ENCODE measurements at places on chromosomes 16 and 17. TPM values are rescaled to one million over a fixed set of nuclear protein-coding genes. Genes with fewer than 3 reads are reported as not detected.

- no peak overlapping the region for H3K4me3 ChIP-seq
- H3K27me3 ChIP-seq: no peaks in the 10 kb centered on the region
- H3K27ac ChIP-seq: no peak overlapping the region
- H3K4me1 ChIP-seq: peaks cover 6% of the 10 kb centered on the region
- no peak for DNase-seq
Measured at GRCh38 chr16:54952195-54952594, 21.5 kb downstream of the IRX5 start.

- no peaks in the 10 kb centered on the region for H3K27me3 ChIP-seq
- H3K36me3 ChIP-seq: peaks cover 33% of the 10 kb centered on the region
- no peak overlapping the region for H3K4me3 ChIP-seq
- DNase-seq: peak; percentile 72
- H3K27ac ChIP-seq: no peak overlapping the region
Measured at GRCh38 chr16:19583665-19584300, 28.3 kb downstream of the VPS35L start.

- DNase-seq: no peak
- H3K4me1 ChIP-seq: 0 out of 2 replicates have a peak, but pooled peaks cover 8% of the 10 kb centered on the region
- no peak overlapping the region for H3K27ac ChIP-seq
- no peak overlapping the region for H3K4me3 ChIP-seq
- H3K27me3 ChIP-seq: no peaks in the 10 kb centered on the region
Measured at GRCh38 chr16:87319011-87319410, 1.8 kb upstream of the C16orf95 start.

DNA sequence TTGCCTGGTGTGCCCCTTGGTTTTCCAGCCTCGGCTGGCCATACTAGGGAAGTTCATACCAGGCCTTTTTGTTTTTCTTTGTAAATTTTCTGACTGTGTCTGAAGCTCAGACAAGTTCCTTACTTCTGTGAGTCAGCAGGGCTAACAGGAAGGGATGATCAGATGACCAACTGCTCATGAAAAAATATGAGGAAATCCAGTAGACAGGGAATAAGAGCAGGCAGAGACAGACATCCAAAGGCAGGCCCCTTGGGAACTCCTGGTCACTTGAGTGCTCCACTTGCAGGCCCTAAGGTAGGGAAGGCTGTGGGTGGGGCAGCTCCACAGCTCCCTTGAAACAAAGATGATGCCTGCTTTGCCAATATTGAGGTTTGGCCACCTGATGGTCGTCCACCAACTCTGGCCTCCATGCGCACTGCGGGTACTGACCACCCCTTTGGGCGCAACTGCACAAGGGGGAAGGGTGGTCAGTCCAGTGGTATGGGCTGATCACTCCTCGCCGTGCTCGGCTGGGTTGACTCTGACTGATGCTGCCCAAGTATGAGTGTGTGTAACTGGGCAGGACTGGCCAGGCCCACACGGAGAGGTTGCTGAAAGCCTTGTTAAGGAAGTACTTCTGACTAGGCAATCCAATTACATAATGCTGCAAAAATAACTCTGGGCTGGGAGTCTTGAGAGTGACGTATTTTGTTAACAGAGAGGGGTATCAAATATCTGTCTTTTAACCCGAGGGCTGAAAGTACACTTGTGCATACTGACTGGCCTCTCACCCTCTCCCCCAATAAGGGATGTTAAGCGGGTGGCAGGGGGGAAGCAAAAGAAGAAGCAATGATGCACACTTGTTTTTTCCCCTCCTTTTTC, 20.8 kb upstream of the ZFHX3 start:
- H3K4me1 ChIP-seq: peaks cover 59% of the 10 kb centered on the region
- no peaks in the 10 kb centered on the region for H3K36me3 ChIP-seq
- no peak overlapping the region for H3K27ac ChIP-seq
- H3K27me3 ChIP-seq: peaks cover 91% of the 10 kb centered on the region

GRCh38 chr17:34820922-34821321, 140.3 kb downstream of the CCT6B start:
- H3K36me3 ChIP-seq: no peaks in the 10 kb centered on the region
- H3K27ac ChIP-seq: no peak overlapping the region
- peaks cover 13% of the 10 kb centered on the region for H3K27me3 ChIP-seq
- H3K4me1 ChIP-seq: peaks cover 18% of the 10 kb centered on the region
- no peak overlapping the region for H3K4me3 ChIP-seq
- no peak for DNase-seq

GRCh38 chr16:81650982-81651562, 128.0 kb upstream of the PLCG2 start:
- peak overlapping the region; percentile 82 for H3K27ac ChIP-seq
- H3K27me3 ChIP-seq: no peaks in the 10 kb centered on the region
- DNase-seq: peak; percentile 55
- H3K36me3 ChIP-seq: peaks cover 11% of the 10 kb centered on the region
- peaks cover 22% of the 10 kb centered on the region for H3K4me1 ChIP-seq

DNA sequence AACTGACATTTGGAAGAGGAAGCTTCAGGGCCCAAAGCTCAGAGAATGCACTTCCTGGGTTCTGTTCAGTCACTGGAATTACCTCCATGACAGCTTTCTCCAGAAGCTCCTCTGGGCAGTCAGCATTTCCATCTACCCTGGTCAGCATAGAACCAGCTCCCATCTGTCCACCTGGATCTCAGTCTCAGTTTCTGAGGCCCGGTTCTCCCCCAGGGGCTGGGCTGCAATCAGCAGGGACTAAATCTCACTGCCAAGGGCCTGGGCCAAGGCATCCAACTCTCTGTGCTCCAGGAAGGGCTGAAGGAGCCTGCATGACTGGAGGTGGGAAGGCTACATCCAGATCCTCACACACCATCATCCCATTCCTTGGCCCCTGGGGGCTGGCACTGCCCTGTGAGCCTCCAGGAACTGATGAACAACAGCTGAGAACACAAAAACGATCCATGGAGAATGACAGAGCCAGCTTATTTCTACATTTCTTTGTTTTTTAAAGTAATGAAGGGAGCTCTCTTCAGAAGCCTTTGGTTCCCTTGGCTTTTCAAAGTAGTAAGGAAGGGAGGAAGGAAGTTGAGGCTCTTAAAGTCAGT, 66.3 kb upstream of the MRTFB start:
- H3K4me1 ChIP-seq: peaks cover 17% of the 10 kb centered on the region
- H3K4me3 ChIP-seq: no peak overlapping the region
- no peak overlapping the region for H3K27ac ChIP-seq
- DNase-seq: no peak
- H3K27me3 ChIP-seq: no peaks in the 10 kb centered on the region
- H3K36me3 ChIP-seq: no peaks in the 10 kb centered on the region

GRCh38 chr16:3514621-3515020, 13.8 kb downstream of the CLUAP1 start:
- no peak overlapping the region for H3K4me3 ChIP-seq
- H3K27ac ChIP-seq: no peak overlapping the region
- H3K36me3 ChIP-seq: no peaks in the 10 kb centered on the region

- no peak for DNase-seq
- no peaks in the 10 kb centered on the region for H3K36me3 ChIP-seq
- H3K27me3 ChIP-seq: no peaks in the 10 kb centered on the region
- no peak overlapping the region for H3K27ac ChIP-seq
Measured at GRCh38 chr17:40553694-40554534, 11.4 kb downstream of the CCR7 start.

- peaks cover 12% of the 10 kb centered on the region for H3K27me3 ChIP-seq
- H3K36me3 ChIP-seq: no peaks in the 10 kb centered on the region
- DNase-seq: no peak
- no peak overlapping the region for H3K27ac ChIP-seq
Measured at GRCh38 chr17:8332128-8332527, 7.5 kb upstream of the ODF4 start.

DNA sequence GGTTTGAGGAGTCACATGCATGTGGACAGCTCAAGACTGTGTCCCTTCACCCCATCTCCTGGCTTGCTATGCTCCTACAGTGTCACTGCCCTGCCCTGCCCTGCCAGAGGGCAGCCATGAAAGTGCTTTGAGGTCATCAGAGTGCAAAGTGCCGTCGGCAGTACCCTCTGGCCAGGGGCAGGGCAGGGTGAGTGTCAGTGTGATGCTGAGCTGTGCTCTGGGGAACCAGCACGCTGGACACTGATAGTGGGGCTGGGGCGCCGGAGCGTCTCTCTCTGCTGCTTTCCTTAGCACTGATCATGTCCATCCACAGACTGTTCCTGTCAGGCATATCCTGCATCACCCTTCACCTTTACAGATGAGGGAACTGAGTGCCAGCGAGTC, 1.6 kb upstream of the SPATA32 start:
- H3K27ac ChIP-seq: no peak overlapping the region
- no peak overlapping the region for H3K4me3 ChIP-seq
- no peaks in the 10 kb centered on the region for H3K36me3 ChIP-seq
- H3K27me3 ChIP-seq: peaks cover 11% of the 10 kb centered on the region
- DNase-seq: no peak

- H3K36me3 ChIP-seq: no peaks in the 10 kb centered on the region
- H3K27me3 ChIP-seq: no peaks in the 10 kb centered on the region
- no peak overlapping the region for H3K27ac ChIP-seq
- no peak overlapping the region for H3K4me3 ChIP-seq
Measured at GRCh38 chr17:81027038-81027437, 7.9 kb upstream of the BAIAP2 start.

DNA sequence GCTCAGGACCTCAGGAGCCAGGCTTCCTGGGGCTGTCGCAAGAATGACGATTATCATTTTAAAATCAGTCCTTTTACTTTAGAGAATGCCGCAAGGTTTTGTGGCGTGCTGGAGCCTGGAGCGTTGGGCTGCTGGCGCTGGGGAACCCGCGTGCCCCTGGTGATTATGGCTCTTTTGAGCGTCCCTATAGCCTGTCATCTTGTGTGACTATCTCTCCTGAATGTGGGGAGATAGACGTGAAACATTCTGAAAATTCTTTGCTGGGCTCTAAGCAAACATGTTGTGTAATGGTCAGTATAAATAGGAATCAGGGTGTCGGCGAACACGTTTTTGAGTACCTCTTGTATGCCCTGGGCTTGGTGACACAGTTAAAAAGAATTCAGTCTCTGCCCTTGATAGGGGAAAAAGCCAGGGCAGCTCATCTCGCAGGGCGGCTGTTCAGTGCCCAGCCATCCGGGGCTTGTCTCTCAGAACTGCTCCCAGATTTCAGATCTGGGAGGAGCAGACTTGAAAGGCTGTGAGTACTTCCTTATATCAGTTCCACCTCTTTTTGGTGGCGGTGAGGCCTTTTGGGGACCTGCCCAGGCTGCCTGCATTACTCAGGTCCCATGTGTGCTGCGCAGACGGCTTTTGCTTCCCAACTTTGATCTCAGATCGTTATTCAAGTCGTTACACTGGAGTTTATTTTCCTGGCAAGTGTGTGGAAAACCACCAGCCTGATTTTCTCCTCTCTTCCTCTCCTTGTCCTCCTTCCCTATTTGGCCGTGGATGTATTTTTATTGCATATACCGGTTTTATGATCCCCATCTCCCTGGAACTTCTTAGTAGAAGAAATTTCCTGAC, 973 bp downstream of the SLC7A6 start:
- H3K36me3 ChIP-seq: no peaks in the 10 kb centered on the region
- H3K27ac ChIP-seq: no peak overlapping the region
- peak; percentile 46 for DNase-seq
- H3K4me3 ChIP-seq: peak overlapping the region; percentile 81
- peaks cover 8% of the 10 kb centered on the region for H3K27me3 ChIP-seq

DNA sequence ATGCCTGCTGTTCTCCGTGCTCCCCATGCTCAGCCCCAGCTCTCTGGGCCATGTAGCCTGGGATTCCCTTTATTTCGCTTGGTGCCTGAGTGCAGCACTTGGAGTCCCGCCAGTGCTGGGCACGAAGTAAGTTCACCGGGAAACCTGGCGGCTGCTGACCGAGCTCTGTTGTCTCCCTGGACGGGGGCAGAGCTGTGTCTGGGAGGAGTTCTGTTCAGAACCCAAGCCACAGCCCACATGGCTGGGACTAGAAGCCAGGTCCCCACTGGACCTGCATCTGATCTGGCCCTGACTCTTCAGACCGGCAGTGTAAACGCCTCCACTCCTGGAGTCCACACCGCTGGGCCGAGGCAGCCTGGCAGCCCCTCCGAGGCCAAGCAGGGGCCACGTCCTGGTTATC, 37.5 kb upstream of the CIBAR2 start:
- H3K27me3 ChIP-seq: no peaks in the 10 kb centered on the region
- H3K4me3 ChIP-seq: no peak overlapping the region
- no peak for DNase-seq
- no peak overlapping the region for H3K27ac ChIP-seq

DNA sequence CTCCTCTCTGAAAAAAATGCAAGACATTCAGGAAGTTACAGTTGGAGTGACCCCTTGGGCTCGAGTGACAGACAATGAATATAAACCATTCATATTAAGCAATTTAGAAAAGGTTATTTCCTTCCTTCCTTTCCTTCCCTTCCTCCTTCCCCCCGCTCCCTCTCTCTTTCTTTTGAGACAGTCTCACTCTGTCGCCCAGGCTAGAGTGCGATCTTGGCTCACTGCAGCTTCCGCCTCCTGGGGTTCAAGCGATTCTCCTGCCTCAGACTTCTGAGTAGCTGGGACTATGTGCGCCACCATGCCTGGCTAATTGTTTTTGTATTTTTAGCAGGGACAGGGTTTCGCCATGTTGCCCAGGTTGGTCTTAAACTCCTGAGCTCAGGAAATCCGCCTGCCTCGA, 13.2 kb downstream of the PSMD12 start:
- peaks cover 32% of the 10 kb centered on the region for H3K36me3 ChIP-seq
- H3K4me3 ChIP-seq: no peak overlapping the region
- DNase-seq: peak; percentile 18

DNA sequence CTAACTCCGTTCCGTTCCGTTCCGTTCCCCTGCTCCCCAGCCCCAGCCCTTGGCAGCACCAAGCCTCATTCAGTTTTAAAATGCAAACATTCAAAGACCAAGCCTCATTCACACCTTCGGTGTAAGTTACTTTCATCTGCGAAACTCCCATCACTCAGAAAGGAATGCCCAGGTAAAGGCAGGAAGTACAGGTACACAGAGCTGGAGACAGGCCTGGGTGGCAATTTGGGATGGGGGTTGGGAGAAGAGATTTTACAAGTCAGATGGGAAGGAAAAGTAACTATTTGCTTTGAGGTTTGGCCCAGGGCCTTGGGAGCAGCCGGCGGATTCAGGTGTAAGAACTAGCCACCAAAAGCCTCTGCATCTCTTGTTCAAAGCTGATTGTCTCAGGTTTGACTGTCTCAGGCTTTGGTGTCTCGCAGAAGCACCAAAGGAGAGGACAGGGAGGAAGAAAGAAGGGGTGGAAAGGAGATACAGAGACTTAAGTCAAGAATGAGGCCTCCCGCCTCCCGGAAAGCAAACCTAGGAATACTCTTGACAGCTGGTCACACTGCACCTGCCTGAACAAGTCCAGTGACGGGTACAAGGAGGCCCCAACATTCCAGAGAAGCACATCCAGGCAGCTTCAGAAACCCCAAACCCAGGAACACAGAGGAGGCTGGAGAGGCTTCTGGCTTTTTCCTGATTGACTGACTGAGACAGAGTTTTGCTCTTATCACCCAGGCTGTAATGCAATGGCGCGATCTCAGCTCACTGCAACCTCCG, 54.7 kb downstream of the NXN start:
- H3K36me3 ChIP-seq: peaks cover 3% of the 10 kb centered on the region
- no peaks in the 10 kb centered on the region for H3K27me3 ChIP-seq
- peak; percentile 64 for DNase-seq
- peaks cover 36% of the 10 kb centered on the region for H3K4me1 ChIP-seq
- peak overlapping the region; percentile 86 for H3K27ac ChIP-seq

GRCh38 chr17:74641224-74641957, 17.9 kb upstream of the CD300E start:
- H3K27ac ChIP-seq: no peak overlapping the region
- no peak for DNase-seq
- H3K36me3 ChIP-seq: no peaks in the 10 kb centered on the region
- H3K4me1 ChIP-seq: peaks cover 4% of the 10 kb centered on the region

Gene PDILT
- not detected for polyA plus RNA-seq

Gene CAVIN1
- polyA plus RNA-seq: 18.1 TPM

Gene MT4
- not detected for polyA plus RNA-seq

Gene WNK4
- 0.65 TPM for polyA plus RNA-seq

Gene VPS4A
- 28.8 TPM for polyA plus RNA-seq

Gene LPO
- polyA plus RNA-seq: 0.13 TPM

Gene MAP2K6
- polyA plus RNA-seq: 33.2 TPM

Gene KRTAP4-5
- not detected for polyA plus RNA-seq

Gene MT1F
- 107 TPM for polyA plus RNA-seq

Gene CDH1
- 58.1 TPM for polyA plus RNA-seq

Data from GM23338 (cell line).